ENCODE measurements at places on chromosomes 5 and 9. TPM values are rescaled to one million over a fixed set of nuclear protein-coding genes. Genes with fewer than 3 reads are reported as not detected.
A peak's percentile ranks its signal among the peaks of the same experiment; 100 is the strongest.

- peak; percentile 87 for DNase-seq
Measured at GRCh38 chr5:107402434-107403227, 268.1 kb downstream of the EFNA5 start.

The NANS gene
- total RNA-seq = 43.9 TPM

The ADAMTSL2 gene
- total RNA-seq = 0.11 TPM

The NUTM2G gene
- not detected for total RNA-seq

The PRDM9 gene
- total RNA-seq = not detected

The CMYA5 gene
- total RNA-seq = 0.39 TPM

Measured in osteocyte (in vitro differentiated cells).